Lung microvascular endothelial cell (primary cell): ENCODE measurements at places on chromosomes 13 and 19. TPM values are rescaled to one million over a fixed set of nuclear protein-coding genes. Genes with fewer than 3 reads are reported as not detected.

GRCh38 chr13:44648392-44649103 is 72.4 kb upstream of the TSC22D1 start:
- peak; percentile 5 for DNase-seq

- peak; percentile 15 for DNase-seq
These were observed 515 bp upstream of the ZNF324B start for GRCh38 chr19:58450856-58451357.

- peak; percentile 55 for DNase-seq
These were observed 99.7 kb upstream of the MIR17HG start for GRCh38 chr13:91247768-91248167.

DNA sequence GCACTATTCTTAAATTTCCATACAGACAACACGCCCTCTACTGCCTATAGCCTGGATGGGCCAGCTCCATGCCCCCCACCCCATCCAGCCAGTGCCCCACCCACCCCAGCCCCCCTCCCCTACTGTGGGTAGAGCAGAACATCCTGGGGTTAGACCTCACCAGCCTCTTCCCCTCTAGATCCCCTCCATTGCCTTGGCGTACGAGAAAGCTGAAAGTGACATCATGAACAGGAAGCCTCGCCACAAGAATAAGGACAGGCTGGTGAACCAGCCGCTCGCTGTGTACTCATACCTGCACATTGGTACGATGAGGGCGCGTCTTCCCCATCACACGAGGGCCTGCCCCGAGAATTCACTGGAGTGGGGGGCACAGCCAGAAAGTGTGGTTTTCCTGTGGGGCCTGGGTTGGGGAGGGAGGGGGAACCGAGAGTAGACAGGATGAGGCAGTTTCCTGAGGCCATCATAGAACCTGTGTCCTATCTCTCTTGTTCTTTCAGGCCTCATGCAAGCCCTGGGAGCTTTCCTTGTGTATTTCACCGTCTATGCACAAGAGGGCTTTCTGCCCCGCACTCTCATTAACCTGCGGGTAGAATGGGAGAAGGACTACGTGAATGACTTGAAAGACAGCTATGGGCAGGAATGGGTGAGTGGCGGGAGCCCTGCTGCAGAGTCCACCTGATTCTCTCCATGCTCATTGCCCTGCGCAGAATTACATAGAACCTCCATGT is 29.1 kb downstream of the ATP12A start:
- no peak for DNase-seq

- no peak for DNase-seq
These were observed 288.0 kb upstream of the SLC10A2 start for GRCh38 chr13:103354171-103354570.

DNA sequence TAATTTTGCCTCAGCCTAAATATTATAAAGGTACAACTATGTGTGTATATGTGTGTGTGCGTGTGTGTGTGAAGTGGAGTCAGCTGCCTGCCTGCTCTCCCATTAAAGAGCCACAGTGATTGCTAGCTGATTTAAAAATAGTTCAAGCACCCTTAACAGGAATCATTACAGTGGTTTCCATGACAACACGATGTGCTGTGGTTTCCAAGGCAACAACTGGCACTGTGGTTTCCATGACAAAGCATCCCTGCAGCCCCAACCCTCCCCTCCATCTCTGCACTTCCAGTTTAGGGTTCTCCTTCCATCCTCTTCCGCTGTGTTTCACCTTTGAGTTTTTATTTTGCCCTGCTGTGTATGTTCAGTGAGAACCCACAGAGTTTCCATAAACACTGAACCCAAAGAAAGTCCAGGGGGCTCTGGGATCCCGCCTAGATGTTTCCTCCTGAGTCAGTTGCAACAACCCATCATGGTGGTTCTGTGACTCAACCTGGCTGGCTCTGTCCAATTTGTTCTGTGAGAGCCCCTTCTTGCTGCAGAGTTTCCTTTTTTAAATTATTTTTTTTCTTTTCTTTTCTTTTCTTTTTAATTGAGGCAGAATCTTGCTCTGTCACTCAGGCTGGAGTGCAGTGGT is 7.1 kb upstream of the PNMA8A start:
- peak; percentile 24 for DNase-seq

GRCh38 chr13:37868691-37869505 is 674 bp downstream of the TRPC4 start:
- no peak for DNase-seq

- no peak for DNase-seq
These were observed 435.6 kb downstream of the PCDH9 start for GRCh38 chr13:66794340-66795031.

DNA sequence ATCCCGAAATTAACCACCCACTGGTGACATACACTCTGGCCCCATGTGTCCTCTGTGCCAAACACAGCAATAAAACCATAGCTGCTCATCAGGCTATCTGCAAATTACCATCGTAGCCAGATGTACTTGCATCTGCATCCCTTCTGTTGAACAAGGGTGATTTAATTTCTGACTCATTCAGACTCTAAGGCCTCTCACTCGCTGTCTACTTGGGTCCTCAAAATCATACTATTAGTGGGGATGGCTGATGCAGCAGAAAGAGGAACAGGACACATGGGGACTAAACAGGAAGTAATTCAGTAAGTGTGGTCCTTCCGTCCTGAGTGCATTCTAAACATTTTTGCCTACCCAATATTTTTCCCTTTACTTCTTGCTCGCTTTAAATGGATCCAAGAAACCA is 2275.0 kb upstream of the PCDH20 start:
- DNase-seq, result no peak

DNA sequence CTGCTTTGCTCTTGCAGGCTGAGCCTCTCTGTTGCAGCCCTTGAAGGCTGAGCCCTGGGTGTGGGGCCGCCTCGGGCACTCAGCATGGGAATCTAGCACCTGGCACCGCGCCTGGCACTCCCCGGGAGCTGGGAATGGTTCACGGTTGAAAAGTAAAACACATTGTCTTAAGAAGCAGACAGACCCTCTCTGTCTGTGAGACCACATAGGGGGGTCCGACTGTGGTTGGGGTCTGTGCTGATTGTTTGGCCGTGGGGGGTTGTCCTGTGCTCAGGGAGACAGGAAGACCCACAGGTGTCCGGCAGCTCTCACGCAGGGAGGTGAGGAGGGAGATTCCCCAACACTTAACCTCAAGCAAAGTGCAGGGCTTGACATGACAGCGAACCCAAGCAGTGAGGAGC is 64.8 kb downstream of the SOX1 start:
- DNase-seq, result no peak

GRCh38 chr19:6891761-6892385 is 4.5 kb downstream of the ADGRE1 start:
- no peak for DNase-seq

DNA sequence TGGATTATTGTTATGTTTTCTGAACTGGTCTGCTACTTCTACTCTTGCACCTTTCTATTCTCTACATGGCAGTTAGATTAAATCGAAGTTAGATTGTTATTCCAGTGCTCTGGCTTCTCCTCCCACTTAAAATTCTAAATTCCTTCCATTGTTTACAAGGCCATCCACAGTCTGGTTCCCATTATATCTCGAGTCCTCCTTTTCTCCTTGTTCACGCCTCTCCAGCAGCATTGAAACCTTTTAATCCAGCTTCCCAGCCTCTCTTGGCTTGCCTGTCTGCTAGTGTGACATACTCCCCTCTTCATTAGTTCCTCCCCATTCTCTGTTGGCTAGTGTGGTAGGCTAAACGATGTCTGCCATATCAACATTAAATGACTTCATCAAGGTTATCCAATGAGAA is 54.5 kb downstream of the DNAJC15 start:
- DNase-seq, result no peak

GRCh38 chr19:56105090-56105701 is 15.9 kb downstream of the ZNF787 start:
- DNase-seq, result peak; percentile 89

- DNase-seq, result no peak
These were observed 6.8 kb downstream of the UPF3A start for GRCh38 chr13:114288157-114288591.

GRCh38 chr13:110232142-110232541 is 74.8 kb downstream of the COL4A1 start:
- peak; percentile 28 for DNase-seq

DNA sequence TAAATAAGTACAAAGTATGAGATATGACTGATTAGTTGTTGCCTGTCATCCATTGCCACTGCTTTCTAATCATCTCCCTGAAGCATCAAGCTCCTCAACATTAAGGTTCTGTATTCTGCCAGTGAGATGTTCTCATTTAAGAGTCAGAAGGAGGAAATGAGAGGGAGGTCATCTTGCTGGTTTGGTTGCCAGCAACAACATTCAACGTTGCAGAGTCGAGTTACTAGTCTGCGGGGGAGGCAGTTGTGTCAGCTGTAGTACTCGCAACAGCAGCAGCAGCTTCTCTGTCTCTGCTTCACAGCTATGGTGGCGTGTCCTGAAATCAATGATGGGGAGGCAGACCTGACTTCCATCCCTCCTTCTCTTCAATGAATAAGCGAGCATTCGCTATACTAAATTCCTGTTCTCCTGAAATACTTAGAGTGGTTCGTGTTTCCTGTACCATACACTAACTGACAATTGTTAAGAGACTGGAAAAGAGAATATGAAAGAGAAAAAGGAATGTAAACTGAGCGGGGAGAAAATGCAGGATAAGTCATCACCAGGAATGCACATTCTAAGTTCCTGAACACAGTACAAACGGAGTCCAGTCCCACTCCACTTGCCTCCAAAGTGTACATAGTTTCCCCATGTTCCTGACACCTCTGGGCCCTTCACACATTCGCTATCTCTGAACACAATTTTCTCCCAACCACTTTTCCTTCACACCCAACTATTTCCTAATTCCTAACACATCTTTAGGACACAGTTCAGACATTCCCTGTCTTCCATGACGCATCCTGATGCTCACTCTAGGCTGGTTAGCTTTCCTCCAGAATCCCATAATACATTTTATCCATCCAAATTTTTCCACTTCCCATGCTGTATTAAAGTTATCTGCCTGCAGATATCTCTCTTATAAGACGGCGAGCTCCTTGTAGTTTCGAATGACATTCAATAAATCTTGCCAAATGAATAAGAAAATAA is 263.0 kb downstream of the KLF12 start:
- DNase-seq, result peak; percentile 50

The CHST8 gene
- total RNA-seq, result under 0.01 and 0.20 TPM in 2 replicates

The SIRT2 gene
- 63.2 and 105 TPM in 2 replicates for total RNA-seq

The ZIK1 gene
- 3.9 and 4.6 TPM in 2 replicates for total RNA-seq

The HPN gene
- under 0.01 TPM in 2 replicates for total RNA-seq

The SYCN gene
- not detected in 2 replicates for total RNA-seq

The ZNF90 gene
- total RNA-seq, result 0.60 and 0.65 TPM in 2 replicates

The C19orf81 gene
- 0.65 TPM in 1 of 2 replicates, not detected in the other for total RNA-seq

The CBLC gene
- not detected in 2 replicates for total RNA-seq

The DENND1C gene
- total RNA-seq, result not detected in 2 replicates

The KIR3DL1 gene
- total RNA-seq, result not detected in 2 replicates

The CAMSAP3 gene
- under 0.01 TPM in 2 replicates for total RNA-seq

The C1QTNF9 gene
- not detected in 2 replicates for total RNA-seq

The SPACA6 gene
- 3.9 and 7.7 TPM in 2 replicates for total RNA-seq
